Daoy (cell line): ENCODE measurements at places on chromosomes 16 and 17. TPM values are rescaled to one million over a fixed set of nuclear protein-coding genes. Genes with fewer than 3 reads are reported as not detected.

Gene CCT6B
- total RNA-seq, result 2.1 and 3.5 TPM in 2 replicates

Gene TP53TG3B
- 3.4 TPM in 1 of 2 replicates, not detected in the other for total RNA-seq

Gene NUTF2
- total RNA-seq, result 42.9 and 48.7 TPM in 2 replicates

Gene UNK
- total RNA-seq, result 36.8 and 40.6 TPM in 2 replicates

Gene GPRC5C
- total RNA-seq, result 39.3 and 53.5 TPM in 2 replicates

Gene ZNF205
- total RNA-seq, result 6.6 and 10.5 TPM in 2 replicates

Gene BCO1
- total RNA-seq, result not detected in 2 replicates

Gene ARL5C
- total RNA-seq, result not detected in 2 replicates

GRCh38 chr17:27985736-27986399 lies 56.6 kb upstream of the NLK start:
- DNase-seq, result no peak

- peak; percentile 19 for DNase-seq
These were observed 17.5 kb upstream of the MT4 start for GRCh38 chr16:56547120-56547948.

GRCh38 chr17:67063141-67063540 lies 18.8 kb downstream of the CACNG1 start:
- DNase-seq, result no peak

DNA sequence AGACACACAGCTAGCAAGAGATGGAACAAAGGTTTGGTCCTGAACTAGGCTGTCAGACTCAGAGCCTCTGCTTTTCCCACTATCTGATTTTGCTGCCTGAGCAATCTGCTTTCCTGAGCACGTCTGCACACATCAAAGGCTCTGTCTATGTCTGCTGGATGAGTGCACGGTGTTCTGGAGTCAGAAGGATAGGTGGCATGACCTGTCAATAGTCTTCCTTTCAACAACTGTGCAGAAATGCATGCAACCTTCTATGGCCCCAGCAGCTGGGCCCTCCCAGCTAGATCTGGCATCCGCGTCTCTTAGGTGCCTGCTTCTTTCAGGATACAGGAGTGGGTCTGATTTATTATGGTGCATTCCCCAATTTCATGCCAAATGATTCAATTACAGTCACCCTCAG lies 138.3 kb downstream of the UTP18 start:
- no peak for DNase-seq
